ENCODE measurements at places on chromosomes 5 and 9.

DNA sequence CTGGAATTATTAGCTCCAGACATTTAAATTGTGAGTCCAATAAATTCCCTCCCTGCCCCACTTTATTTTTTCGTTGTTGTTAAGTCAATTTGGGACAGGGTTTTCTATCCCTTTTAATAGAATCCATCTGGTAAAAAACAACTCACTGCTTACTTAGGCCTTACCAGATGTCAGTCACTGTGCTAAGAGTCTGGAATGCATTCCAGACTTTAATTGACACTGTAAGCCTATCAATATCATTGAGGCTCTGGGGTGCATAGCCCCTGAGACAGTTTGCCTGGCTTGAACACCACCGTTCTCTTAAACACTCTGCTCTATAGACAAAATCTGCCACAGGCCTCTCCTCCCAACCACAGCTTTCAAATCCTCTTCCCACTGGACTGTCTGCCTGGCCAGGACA lies 175.9 kb downstream of the NSG2 start:
- no peak for DNase-seq

DNA sequence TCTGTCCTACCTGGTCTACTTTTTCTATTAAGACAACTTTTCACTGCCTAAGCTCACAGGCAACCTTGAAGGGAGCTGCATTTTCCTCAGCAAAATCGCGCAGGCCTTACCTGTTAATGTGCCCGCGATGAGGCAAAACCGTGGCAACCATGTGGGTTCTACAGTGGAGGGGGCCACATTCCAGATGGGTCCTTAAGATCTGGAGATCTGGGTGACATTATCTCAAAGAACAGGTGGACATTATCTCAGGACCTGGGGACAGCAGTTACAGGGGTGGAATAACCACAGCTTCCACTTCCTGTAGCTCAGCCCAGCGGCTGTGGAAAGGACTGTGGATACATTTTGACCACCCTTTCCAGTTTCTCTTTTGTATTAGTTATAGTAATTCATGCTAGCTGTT lies 112.8 kb upstream of the PTCH1 start:
- no peak for DNase-seq

- DNase-seq = no peak
Measured at GRCh38 chr9:35951736-35952135, 6.2 kb downstream of the OR2S2 start.

- DNase-seq = no peak
Measured at GRCh38 chr9:61673664-61674381, 484.0 kb downstream of the SPATA31A7 start.

DNA sequence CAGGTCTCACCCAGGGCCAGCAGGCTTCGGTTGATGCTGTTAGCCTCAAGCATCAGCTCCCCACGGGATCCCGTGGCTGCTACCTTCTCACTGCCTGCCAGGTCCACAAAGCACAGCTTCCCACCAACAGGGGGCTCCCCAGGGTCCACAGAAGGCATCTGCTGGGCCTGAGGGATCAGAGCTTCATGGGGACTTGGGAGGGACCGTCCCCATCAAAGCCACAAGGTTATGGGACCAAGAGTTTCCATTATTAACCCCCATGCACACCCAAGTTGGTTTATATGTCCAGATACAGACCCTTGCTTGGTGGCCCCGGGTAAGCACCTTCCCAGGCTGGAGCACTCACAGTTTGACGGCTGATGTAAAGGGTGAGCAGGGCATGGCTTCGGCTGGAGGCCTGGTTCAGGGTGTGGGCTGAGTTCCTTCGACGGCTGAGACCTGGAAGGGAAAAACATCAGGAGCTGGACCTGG lies 3.0 kb downstream of the KIF12 start:
- DNase-seq = no peak

Data from cerebellar nuclear complex (tissue), 1 donor.